Aorta (tissue), 5 donors: ENCODE measurements at places on chromosomes 2 and 18. TPM values are rescaled to one million over a fixed set of nuclear protein-coding genes. Genes with fewer than 3 reads are reported as not detected.

Gene NAT8
- total RNA-seq = not detected

Gene TMEFF2
- total RNA-seq = not detected

- DNase-seq = peak; percentile 57
- H3K36me3 ChIP-seq = no peaks in the 10 kb centered on the region
- H3K27me3 ChIP-seq = no peaks in the 10 kb centered on the region
- H3K4me3 ChIP-seq = no peak overlapping the region
- H3K27ac ChIP-seq = no peak overlapping the region
These were observed 3.8 kb upstream of the GPR55 start for GRCh38 chr2:230928701-230929380.

GRCh38 chr2:29398384-29399237 is 283.4 kb downstream of the CLIP4 start:
- no peak overlapping the region for H3K4me3 ChIP-seq
- H3K4me1 ChIP-seq = no peaks in the 10 kb centered on the region
- no peak overlapping the region for H3K27ac ChIP-seq
- H3K36me3 ChIP-seq = no peaks in the 10 kb centered on the region
- H3K27me3 ChIP-seq = no peaks in the 10 kb centered on the region
- DNase-seq = no peak

DNA sequence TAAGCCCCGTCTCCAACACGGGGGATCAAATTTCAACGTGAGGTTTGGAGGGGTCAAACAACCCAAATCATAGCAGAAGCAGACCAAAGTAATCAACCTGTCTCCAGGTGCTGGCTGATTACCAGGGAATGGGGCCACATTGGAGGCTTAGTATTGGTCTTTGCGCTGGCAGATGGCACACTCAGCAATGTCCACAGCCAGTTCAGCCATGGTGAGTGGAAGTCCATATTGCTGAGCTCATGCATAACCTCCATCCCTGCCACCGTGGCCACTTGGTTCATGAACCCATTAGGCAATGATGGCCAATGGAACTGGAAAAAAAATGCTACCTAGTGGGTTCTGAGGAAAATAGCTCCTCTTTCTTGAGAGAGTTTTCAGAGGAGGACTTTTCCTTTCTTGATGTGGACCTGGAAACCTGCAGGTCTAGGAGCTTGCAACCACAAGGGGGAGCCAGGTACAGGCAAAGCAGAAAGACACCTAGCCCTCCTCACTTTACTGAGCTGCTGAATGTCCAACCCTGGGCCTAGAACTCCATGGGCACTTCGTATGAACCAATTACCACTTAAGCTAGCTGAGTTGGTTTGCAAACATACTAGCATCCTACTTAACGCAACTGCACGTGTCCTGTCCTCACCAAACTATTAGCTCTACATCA is 128.0 kb upstream of the GYPC start:
- H3K4me3 ChIP-seq = no peak overlapping the region
- no peaks in the 10 kb centered on the region for H3K27me3 ChIP-seq

DNA sequence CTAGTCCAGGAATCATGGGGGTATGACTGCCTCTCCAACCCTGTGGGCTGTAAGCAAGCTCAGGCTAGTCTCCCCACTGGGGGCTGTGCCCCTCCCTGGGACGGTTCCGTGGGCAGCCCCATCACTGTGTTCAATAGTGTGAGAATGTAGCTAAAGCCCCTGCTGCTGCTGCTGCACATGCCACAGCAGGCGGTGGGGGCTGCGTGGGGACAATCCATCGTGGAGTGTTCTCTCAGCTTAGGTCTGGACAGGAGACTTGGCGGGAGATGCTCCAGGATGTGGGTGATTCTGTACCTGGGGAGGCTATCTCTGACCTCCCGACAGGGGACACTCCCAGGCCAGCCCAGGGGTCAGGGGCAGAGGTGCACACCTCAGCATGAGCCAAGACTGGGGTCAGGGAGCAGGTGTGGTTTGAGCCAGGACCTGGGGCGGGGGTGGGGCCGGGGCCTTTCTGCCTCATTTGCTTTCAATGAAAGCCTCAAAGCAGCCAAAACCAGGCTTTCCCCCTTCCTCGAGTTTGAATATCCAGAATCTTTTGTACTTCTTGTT is 10.2 kb downstream of the PKDCC start:
- H3K4me3 ChIP-seq = no peak overlapping the region
- no peak for DNase-seq
- peaks cover 5% of the 10 kb centered on the region for H3K36me3 ChIP-seq
- peak overlapping the region; percentile 25 for H3K27ac ChIP-seq
- peaks cover 7% of the 10 kb centered on the region for H3K4me1 ChIP-seq
